ENCODE measurements at places on chromosomes 3 and 15.
A peak's percentile ranks its signal among the peaks of the same experiment; 100 is the strongest.

GRCh38 chr3:159887911-159888310 is 100.7 kb upstream of the IL12A start:
- no peak for DNase-seq

GRCh38 chr15:48695827-48696573 is 50.5 kb upstream of the FBN1 start:
- DNase-seq, result no peak

DNA sequence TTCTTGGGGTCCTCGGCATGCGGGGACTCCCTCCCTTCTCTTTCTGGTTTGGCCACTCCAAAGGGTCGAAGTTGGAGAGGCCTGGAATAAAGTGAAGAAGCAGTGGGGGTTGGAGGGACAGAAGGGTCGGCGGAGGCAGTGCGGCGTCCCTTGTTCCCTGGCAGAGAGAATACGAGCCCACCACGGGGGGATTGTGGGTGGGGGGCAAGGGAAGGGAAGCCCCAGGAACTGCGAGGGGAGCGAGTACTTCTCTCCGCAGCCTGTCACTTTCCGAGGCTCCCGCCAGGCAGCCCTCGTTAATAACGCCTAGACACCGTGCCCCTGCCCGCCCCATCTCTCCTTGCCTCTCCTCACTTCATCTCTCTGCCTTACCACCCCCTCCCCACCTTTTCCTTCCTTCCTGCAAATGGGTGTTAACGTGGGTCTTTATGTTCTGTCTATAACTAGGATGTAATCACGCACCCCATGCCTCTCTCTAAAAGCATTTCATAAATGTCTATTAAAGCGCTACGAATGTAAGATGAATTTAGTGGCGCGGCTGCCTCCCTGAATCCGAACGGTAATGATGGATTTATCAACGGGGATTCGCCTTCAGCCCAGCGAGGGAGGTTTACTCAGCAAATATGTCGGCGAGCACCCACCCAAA is 13.7 kb downstream of the NR2F2 start:
- DNase-seq, result no peak

DNA sequence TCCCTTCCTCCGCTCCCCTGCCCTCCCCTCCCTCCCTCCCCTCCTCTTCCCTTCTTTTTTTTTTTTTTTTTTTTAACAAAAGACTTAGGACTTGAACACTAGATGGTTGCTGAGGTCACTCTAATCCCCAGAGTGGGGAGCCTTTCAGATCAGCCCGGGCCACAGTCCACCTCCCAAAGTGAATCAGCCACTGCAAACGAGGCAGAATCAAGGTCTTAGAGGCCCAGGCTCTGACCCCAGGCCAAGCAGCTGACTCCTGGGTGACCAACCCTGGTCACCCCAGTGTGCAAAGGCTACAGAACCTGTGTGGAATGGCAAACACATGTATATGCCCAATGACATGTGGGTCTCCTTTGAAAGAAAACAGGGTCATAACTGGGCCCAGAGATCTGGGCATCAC is 18.3 kb upstream of the EHD4 start:
- no peak for DNase-seq

DNA sequence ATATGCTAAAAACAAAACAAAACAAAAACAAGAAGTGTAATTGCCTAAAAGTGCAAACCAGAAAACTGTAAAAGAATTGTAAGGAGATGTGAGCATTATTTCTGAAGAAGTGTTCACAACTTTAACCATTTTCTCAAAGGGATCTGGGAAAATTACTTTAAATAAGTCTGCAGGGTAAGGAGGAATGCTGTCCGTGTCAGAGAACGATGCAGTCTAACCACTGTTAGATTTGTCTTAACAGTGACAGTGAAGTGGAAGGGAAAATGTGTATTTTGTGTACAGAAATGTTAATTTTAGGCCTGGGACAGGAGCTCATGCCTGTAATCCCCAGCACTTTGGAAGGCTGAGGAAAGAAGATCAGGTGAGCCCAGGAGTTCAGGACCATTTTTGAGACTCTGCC is 95.7 kb downstream of the DLG1 start:
- no peak for DNase-seq

- DNase-seq, result no peak
Observed at GRCh38 chr15:94445566-94446160, 214.3 kb downstream of the MCTP2 start.

DNA sequence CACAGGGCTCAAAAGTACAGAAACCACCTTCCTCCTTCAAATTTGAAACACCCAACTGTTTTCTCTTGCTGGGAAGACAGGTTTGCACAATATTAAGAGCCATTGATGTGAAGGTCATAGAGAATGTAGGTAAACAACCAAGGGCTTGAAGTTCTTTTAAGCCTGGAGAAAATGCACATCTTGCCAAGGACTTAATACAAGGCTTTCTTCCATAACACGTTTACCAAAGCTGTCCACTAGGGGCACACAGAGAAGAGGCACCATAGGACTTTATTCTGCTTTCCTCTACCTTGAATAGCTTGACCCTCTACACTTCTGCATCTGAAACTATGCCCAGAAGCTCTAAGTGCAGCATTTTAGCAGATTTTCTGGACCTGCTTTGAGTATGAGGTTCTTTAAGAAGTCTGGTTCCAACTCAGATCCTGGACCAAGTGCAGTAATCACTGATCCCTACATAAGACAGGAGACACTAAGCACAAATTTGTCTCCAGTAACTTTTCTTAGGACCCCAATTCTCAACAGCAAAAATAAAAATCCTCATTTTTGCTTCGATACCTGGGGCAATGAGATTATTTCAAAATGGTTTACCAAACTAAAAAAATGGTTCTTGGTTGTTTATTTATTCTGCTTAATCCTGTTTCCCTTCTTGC is 138.0 kb downstream of the FBN1 start:
- DNase-seq, result peak; percentile 15

- no peak for DNase-seq
Observed at GRCh38 chr3:58607816-58608215, 30.6 kb upstream of the FAM107A start.

GRCh38 chr15:39646425-39646824 is 65.5 kb downstream of the THBS1 start:
- no peak for DNase-seq

All from NCI-H1694 (cell line).